Smooth muscle cell of trachea (primary cell): ENCODE measurements at places on chromosomes 16 and 17. TPM values are rescaled to one million over a fixed set of nuclear protein-coding genes. Genes with fewer than 3 reads are reported as not detected.

KRT9 gene
- total RNA-seq = not detected in 2 replicates

SCO1 gene
- total RNA-seq = 22.8 and 39.9 TPM in 2 replicates

IFI35 gene
- 43.1 and 51.9 TPM in 2 replicates for total RNA-seq

C16orf96 gene
- total RNA-seq = 0.17 TPM in 1 of 2 replicates, not detected in the other

C17orf67 gene
- total RNA-seq = 0.66 and 0.73 TPM in 2 replicates

KRTAP16-1 gene
- not detected in 2 replicates for total RNA-seq

TBX6 gene
- total RNA-seq = under 0.01 and 0.33 TPM in 2 replicates

GRAPL gene
- 0.15 and 0.66 TPM in 2 replicates for total RNA-seq

KLHL10 gene
- total RNA-seq = 0.17 and 0.29 TPM in 2 replicates

OR1A1 gene
- not detected in 2 replicates for total RNA-seq

KRTAP9-7 gene
- not detected in 2 replicates for total RNA-seq

TP53TG3F gene
- total RNA-seq = not detected in 2 replicates

CFAP97D1 gene
- under 0.01 TPM in 1 of 2 replicates, not detected in the other for total RNA-seq
